ENCODE measurements at places on chromosomes 6 and 20.

DNA sequence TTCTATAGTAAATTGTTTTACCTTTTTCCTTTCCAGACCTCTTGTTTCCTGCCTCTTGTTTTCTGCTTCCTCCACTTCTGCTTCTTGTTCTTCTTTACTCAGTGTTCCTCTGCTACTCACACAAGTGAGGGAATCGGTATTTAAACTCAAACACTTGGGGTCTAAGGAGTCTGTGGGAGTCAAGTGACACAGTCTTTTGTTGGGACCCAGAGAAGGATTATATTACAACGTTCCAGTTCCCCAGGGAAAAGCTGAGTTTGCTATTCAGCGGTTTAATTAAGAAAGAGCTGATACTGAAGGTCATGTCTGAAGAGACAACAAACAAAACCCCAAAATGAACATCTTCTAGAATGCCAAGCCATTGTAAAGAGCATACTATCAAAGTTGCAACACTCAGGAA lies 107.8 kb upstream of the CITED2 start:
- no peak for DNase-seq

GRCh38 chr6:45054610-45055009 lies 273.5 kb upstream of the RUNX2 start:
- peak; percentile 27 for DNase-seq

DNA sequence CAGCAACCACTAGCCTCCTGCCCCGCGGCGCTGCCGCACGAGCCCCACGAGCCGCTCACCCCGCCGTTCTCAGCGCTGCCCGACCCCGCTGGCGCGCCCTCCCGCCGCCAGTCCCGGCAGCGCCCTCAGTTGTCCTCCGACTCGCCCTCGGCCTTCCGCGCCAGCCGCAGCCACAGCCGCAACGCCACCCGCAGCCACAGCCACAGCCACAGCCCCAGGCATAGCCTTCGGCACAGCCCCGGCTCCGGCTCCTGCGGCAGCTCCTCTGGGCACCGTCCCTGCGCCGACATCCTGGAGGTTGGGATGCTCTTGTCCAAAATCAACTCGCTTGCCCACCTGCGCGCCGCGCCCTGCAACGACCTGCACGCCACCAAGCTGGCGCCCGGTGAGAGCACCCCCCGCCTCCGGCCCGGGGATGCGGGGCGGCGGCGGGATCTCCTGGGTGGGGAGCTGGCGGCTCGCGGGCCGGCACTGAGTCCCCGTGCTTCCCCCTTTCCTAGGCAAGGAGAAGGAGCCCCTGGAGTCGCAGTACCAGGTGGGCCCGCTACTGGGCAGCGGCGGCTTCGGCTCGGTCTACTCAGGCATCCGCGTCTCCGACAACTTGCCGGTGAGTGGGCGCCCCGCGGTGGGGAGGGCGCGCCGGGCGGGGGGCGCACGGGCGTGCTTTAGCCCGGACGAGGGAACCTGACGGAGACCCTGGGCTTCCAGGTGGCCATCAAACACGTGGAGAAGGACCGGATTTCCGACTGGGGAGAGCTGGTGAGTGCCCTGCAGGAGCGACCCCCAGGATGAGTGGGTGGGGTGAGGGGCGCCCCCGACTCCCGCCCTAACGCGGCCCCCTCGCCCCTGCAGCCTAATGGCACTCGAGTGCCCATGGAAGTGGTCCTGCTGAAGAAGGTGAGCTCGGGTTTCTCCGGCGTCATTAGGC lies 585 bp downstream of the PIM1 start:
- DNase-seq: peak; percentile 17

GRCh38 chr6:99412065-99412464 lies 13.0 kb downstream of the PNISR start:
- no peak for DNase-seq

DNA sequence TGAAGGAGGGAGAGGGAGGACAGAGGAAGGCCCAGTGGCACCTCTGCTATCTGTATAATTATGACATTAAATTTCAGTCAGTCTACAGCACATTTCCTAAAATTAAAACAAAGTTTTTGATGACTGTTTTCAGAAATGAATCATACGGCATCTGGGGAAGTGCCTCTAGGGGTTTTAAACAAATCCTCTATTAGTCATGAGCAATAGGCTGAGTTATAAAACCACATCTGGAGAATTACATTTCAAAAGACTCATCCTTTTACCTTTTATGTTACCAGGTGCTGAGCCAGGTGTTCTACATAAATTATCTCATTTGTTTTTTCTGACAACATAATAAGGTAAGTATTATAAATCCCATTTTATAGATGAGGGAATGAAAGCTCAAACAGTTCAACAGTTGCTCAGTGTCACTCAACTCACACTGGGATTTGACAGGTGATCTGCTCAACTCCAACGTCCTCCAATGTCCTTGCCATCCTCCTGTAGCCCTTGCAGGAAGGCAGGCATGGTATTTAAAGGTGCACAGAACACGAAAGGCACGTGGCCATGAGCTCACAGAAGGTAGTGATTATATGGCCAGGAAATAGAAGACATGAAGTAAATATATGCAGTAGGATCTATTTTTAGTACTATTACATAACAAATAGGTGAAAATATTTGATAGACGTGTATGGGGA lies 184.2 kb upstream of the MAN1A1 start:
- no peak for DNase-seq

DNA sequence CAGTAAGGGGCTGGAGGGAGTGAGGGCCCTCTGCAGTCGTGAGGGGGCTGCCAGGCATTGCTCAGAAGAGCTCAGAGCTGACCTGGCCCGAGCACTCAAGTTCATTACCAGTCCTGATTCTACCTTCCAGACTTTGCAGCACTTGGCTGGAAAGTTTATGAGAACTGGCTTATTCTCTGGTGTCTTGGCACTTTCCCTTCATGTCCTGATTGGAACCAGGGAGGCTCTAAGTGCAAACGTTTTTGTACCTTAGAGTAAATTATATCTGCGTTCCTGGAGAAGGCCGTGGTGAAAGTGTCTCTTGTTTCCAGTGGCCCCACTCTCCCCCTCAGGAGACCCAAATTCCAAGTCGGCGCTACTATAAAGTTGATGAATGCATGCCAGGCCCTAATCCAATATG lies 402.3 kb downstream of the CDC5L start:
- no peak for DNase-seq

GRCh38 chr20:54291339-54292010 lies 83.6 kb downstream of the PFDN4 start:
- no peak for DNase-seq

- no peak for DNase-seq
Observed at GRCh38 chr20:45306431-45306982, at the start of gene RBPJL. TSS of gene RBPJL (plus strand) at chr20:45306840. CDS start at chr20:45306923, 83 bp downstream.

DNA sequence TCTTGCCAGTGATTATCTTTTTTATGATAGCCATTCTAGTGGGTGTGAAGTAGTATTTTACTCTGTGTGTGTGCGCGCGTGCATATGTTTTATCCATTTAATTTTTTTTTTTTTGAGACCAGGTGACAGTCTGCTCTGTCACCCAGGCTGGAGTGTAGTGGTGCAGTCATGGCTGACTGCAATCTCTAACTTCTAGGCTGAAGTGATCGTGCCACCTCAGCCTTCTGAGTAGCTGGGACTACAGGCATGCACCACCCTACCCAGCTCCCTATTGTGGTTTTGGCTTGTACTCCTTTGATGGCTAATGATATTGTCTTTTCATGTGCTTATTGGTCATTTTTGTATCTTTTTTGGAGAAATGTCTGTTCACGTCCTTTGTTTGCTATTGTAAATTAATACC lies 33.3 kb downstream of the ITCH start:
- DNase-seq: no peak

GRCh38 chr6:123841067-123841896 lies 37.6 kb downstream of the NKAIN2 start:
- no peak for DNase-seq

DNA sequence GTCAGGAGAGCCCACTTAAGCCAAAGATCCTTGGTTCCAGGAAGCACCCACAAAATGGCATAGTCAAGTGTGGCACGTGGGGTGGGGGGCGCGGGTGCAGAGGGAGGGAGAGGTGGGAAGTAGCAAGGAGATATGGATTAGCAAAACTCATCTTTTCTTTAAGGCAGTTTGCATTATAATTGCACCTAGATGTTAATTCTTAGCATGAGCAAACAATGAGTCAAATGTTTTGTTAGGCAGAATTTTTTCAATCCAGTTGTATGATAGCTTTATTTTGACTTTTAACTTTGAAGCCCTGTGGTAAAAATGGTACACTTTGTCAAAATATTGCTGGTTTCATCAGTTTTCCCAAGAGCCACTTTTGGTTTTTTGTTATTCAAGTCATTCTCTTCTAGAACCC lies 15.0 kb downstream of the SCAND1 start:
- DNase-seq: no peak

- no peak for DNase-seq
Observed at GRCh38 chr20:46028110-46028509, 905 bp upstream of the SLC12A5 start.

- DNase-seq: no peak
Observed at GRCh38 chr6:56742122-56742791, 99.6 kb upstream of the DST start.

GRCh38 chr6:167416676-167417430 lies 92.0 kb downstream of the TTLL2 start:
- DNase-seq: no peak

- DNase-seq: no peak
Observed at GRCh38 chr6:157648561-157648960, 174.5 kb upstream of the SNX9 start.

GRCh38 chr6:53604623-53605190 lies 59.8 kb upstream of the GCLC start:
- no peak for DNase-seq

GRCh38 chr20:23683807-23684206 lies 5.0 kb downstream of the CST4 start:
- no peak for DNase-seq

DNA sequence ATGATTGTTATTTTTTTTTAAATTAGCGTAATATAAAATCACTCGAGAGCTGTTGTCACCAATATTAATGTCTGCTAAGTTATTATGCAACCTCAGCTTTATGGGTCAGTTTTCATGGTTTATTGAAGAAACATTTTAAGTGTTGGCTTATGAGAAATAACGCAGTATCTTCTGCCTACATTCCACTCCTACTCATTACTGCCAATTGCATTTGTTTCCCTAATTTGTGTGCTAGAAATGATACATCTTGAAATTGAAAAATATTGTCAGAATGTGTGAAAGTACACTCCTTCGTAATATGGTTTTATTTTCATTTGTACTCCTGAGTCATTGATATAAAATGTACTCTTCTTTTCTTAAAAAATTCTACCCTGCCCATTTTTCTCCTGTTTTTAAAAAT lies 333.3 kb upstream of the HSF2 start:
- no peak for DNase-seq

GRCh38 chr6:3421791-3422434 lies 34.9 kb downstream of the SLC22A23 start:
- no peak for DNase-seq

DNA sequence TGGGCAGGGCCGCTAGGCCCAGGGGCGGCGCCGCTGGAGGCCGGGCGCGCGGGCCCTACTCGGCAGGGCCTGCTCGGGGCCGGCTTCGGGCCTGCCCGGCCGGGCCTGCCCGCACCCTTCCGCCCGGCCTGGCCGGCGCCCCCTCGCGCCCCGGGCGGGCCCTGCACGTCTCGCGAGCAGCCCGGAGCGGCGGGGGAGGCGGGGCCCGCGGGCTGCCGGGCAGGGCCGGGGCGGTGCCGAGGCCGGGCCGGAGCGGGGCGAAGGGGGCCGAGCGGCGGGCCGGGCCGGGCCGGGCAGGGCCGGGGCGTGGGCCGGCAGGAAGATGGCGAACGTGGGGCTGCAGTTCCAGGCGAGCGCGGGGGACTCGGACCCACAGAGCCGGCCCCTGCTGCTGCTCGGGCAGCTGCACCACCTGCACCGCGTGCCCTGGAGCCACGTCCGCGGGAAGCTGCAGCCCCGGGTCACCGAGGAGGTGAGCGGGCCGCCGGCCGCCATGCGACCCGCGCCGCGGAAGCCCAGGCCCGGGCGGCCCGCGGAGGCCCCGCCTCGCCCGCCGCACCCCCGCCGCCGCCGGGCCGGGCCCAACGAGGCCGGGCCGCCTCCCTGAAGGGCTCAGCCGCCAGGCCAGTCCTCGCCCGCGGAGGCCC lies at the start of gene NPEPL1:
Gene NPEPL1 (plus strand): TSS at position 222 of the 647 bp plus-strand sequence. CDS start 101 bp downstream, at position 323.
- peak; percentile 48 for DNase-seq

DNA sequence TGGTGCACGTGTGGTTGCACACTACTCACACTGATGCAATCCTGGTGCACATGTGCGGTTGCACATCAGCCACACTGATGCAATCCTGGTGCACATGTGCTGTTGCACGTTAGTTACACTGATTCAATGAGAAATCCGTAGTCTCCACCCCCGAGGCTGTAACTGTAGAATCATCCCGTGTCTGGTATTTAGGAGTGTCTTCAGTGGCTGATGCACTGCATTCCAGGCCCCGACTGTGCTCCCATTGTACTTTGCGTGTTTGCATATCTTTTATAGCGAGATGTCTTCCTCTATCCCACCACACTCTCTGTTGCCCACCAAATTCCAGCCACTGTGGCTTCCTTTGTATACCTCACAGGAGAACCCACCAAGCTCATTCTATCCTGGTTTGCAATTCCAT lies 87.8 kb upstream of the MTHFD1L start:
- no peak for DNase-seq

DNA sequence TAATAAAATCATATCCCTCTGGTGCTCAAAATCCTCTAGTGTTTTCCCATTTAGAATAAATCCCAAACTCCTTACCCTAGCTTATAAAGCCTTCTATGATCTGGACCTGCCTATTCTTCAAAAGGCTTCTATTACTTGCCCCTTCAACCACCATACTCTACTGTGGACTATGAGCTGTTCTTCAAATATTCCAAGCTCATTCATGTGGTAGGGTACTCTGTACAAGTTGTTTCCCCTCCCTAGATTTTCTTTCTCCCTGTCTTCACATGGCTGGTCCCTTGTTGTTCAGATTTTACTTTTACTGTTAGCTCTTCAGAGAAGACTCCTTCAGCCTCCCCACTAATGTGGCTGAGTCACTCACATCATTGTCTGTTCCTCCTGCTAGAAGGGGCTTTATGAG lies 193.2 kb downstream of the OGFRL1 start:
- no peak for DNase-seq

GRCh38 chr6:35795453-35796071 lies 1.6 kb downstream of the CLPS start:
- no peak for DNase-seq
